Activated naive CD8-positive, alpha-beta T cell treated with anti-CD3 and anti-CD28 coated beads, Interleukin-2, amount 50 U/mL, for 24 hours (primary cell): ENCODE measurements at places on chromosomes 3 and 15.

DNA sequence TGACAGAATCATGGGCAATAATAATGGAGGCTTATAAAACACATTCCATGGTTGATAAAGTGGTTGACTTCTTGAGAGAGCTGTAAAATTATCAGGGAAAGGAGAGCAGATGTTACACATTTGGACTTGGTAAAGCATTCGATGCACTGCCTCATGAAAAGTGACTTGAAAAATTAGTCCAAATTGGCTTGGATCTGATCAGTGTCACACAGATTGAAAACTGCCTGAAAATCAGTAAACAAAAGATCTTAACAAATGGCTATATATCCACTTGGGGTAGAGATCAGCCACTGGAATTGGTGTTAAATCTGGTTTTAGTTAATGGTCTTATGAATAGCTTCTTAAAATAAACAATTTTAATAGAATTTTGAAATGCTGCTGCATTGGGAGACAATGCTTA is 20.3 kb downstream of the SHOX2 start:
- DNase-seq = no peak

- no peak for DNase-seq
Measured at GRCh38 chr3:134636406-134636805, 14.4 kb downstream of the KY start.

DNA sequence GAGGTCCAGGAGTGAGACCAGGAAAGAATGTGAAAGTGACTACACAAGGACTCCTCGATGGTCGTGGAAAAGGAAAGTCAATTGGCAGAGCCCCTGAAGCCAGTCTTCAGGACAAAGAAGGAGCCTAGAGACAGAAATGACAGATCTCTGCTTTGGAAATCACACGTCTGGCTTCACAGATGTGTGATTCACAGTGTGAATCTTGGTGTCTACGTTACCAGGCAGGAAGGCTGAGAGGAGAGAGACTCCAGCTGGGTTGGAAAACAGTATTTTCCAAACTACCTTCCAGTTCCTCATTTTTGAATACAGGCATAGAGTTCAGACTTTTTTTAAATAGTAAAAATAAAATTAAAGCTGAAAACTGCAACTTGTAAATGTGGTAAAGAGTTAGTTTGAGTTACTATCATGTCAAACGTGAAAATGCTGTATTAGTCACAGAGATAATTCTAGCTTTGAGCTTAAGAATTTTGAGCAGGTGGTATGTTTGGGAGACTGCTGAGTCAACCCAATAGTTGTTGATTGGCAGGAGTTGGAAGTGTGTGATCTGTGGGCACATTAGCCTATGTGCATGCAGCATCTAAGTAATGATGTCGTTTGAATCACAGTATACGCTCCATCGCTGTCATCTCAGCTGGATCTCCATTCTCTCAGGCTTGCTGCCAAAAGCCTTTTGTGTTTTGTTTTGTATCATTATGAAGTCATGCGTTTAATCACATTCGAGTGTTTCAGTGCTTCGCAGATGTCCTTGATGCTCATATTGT is 6.0 kb downstream of the CCR2 start:
- DNase-seq = no peak

DNA sequence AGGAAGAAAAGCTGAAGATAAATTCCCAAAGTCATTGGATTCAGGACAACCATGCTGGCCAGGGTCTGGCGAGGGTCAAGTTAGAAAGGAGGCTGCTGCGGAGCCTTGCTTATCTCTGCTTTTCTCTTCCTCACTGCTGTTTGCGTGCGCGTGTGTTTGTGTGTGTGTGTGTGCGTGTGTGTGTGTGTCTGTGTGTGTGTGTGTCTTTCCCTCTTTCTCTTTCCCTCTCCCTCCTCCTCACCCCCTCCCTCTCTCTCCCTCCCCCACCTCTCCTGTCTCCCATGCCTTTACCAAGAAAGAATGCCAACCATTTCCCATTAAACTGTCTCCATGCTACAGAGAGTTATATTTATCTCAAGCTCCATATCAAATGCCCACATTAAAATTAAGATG is at the start of gene COLQ:
COLQ (minus strand) TSS at position 134 of the 393 bp plus-strand sequence; CDS start at position 53, 81 bp downstream.
- no peak for DNase-seq

GRCh38 chr3:126422571-126423091 is 27.9 kb downstream of the CFAP100 start:
- no peak for DNase-seq

GRCh38 chr15:62068810-62069167 is 2.0 kb downstream of the C2CD4A start:
- no peak for DNase-seq

- no peak for DNase-seq
Measured at GRCh38 chr3:43782541-43782940, 91.8 kb downstream of the ABHD5 start.

DNA sequence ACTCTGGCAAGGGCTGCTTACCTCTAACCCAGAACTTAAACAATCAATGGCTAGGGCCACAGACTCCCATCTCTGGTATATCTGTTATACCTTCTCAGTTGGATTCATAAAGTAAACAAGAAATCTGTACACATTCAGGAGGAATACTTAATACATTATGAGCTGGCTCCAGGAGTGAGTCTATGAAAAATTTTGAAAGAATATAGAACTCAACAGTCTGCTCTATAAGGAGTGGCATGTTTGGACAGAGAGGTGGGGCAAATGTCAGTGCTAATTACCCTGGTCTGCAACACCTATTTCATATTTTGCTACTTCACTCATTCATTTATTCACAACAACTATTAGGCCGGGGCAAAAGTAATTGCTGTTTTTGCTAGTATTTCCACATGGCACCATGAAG is 245.1 kb downstream of the THRB start:
- no peak for DNase-seq

DNA sequence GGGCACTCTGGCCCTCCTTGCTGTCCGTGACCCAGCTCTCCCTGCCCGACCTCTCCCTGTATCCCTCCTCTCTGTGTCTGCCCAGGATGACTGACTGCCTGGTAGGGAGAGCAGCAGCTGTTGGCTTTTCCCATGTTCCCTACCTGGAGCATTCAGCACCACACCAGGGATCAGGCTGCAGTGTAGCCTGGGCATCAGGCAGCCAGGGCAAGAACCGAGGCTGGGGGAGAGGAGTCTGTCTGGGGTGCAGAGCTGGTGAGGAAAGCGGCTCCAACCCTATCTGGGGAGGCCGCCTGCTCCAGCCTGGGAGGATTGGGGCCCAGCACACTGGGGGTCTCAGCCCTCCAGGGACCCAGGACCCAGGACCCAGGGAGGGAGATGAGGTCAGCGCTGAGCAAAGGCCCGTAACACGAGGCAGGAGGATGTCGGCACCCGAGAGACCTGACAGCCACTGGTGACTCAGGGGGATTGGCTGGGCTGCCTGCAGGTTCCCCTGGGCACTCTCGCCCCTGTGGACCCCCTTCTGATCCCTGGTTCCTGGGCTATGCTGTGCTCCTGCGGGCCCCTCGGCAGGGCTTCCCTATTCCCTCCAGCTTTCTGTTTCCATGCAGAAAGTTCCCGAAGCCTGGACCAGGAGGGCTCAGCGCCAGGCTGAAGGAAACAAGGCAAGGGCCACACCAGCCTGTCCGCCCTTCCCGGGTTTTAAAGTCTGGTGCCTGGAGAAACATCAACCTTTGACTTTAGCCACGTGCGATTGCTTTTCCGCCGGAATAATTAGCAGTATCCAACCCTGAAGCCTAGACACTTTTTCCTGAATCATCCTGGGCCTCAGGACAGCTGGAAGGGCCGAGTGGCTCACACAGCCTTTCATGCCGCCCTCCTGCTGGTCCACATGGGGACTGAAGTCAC is 128.2 kb upstream of the MEF2A start:
- DNase-seq = no peak

DNA sequence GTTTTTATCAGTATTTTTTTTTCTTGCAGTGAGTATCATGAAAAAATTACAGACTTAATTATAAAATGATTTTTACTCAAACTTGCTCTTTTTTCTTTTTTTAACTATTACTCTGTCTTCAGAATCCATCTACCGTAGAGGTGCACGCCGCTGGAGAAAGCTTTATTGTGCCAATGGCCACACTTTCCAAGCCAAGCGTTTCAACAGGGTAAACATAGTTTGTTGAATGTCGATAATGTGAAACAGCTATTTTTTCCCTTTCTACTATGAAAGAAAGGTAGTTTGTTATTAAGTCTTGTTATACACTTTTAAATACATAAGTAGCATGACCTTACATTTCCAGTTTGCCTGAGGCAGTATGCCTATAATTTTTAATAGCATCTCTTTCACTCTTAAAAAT is 45.6 kb downstream of the PRKCI start:
- no peak for DNase-seq

DNA sequence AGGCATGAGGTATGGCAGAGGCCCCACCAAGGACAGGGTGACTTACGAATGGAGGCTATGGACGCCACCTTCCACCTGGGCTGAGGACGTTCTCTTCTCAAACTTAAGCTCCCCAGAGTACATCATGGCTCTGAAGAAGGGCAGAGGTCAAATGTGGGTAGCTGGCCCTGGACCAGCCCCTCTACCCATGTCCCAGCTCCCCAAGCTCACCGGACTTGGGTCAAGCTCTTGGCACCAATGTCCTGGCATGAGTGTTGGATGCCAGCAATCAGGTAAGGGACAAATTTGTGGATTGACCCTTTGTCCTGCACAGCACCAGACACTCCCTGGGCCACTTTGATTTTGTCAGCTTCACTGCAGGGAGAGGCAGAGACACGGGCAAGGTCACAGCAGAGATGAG is 2.5 kb downstream of the NDUFAF3 start:
- no peak for DNase-seq

DNA sequence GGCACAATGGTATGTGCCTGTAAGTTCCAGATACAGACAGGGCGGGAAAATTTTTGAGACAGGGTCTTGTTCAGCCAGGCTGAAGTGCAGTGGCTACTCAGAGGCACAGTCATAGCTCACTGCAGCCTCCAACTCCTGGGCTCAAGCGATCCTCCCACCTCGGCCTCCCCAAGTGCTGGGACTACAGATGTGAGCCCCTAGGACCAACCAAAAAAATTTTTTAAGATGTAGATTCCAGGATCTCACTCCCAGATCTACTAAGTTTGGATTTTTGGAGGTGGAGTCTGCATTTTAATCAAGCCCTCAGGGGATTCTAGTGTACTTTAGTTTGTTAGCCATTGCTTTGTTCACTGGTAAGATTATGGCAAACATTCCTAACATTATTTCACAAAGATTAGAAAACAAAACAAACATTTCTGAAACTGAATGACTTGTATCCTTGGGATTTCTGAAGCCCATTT is 2.7 kb downstream of the LIPH start:
- DNase-seq = no peak

GRCh38 chr15:56749982-56750381 is 16.7 kb upstream of the ZNF280D start:
- DNase-seq = no peak

- DNase-seq = no peak
Measured at GRCh38 chr3:151478335-151478697, 17.5 kb upstream of the IGSF10 start.

DNA sequence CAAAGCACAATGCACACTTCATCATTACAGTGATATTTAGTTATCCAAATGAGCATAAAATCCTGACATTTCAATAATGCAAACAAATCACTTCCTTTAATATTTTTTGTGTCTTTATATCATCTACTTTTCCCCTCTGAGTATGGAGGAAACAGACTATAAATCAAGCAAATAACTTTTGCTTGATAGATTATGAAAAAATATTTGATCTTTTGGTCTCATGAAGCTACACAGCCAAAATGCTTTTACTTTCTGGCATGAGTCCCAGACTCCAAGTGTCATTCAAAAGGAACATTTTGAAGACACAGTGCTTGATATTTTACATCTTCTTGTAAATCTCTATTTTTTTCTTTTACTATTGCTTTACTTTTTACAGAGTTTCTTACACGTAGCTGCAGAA is 215.3 kb upstream of the ROBO1 start:
- no peak for DNase-seq

GRCh38 chr15:50124631-50125030 is 5.6 kb upstream of the ATP8B4 start:
- DNase-seq = no peak

DNA sequence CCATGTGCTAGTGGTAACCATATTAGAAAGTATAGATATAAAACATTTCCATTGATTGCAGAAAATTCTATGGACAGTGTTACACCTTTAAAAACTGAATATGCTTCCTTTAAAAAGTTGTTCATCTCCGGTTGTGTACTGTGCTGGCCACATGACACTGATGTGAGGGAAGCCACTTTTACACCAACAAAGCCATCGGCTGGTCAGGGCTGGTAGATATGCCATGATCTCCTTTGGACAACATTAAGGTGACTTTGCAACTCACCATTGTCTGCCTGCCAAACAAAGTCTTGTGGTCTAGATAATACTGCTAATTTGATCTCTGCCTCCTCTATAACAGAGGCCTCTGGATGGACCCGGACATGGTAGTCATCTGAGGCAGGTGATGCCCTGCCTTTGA is 156.0 kb upstream of the RARB start:
- DNase-seq = no peak

GRCh38 chr15:60721707-60722106 is 242.8 kb upstream of the ICE2 start:
- no peak for DNase-seq

- DNase-seq = no peak
Measured at GRCh38 chr3:161637559-161637958, 141.0 kb downstream of the OTOL1 start.

DNA sequence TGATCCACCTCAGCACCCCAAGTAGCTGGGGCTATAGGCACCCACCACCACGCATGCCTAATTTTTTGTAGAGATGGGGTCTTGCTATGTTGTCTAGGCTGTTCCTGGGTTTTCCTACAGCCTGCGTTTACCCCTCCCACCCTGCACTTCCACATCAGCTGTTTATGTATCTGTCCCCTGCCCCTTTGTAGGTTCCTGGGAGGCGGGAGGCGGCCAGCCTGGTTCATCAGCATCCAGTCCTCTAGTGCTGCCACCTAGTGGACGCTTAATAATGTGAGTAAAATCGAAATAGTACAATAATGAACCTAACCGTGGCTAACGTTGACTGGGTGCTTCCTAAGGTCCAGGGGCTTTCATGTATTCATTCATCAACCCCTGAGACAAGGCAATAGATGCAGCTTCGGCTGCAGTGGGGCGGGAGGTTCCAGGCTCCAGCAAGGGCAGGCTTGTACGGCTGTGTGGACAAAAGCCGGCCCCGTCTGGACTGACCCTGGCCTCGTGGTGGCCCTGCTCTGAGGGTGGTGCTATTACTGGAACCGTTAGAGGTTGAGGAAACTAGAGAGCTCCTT is 1.2 kb upstream of the LCTL start:
- DNase-seq = peak; percentile 65

- DNase-seq = no peak
Measured at GRCh38 chr15:81268881-81269601, 54.9 kb downstream of the STARD5 start.

DNA sequence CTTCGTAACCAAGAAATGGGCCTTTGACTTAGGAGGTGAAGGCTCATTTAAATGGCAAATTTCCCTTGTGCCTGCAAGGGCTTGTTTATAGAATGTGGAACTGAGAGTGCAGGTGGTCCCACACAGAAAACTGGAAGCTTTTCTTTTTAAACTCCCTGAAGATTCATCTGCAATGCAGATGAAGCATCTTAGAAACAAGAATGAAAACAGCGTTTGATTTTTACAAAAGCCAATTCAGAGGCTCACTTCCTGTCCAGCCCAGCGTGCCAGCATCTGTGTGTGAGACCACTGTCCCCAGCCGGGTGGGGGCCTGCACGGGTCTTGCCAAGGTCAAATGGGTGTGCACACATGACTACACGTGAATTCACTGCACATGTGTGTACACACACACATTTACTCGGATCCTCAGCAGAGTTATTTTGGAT is 94.7 kb downstream of the LINGO1 start:
- DNase-seq = no peak
